ENCODE measurements at places on chromosomes 1 and 21.

- no peak for DNase-seq
Measured at GRCh38 chr1:89587729-89588161, 45.2 kb upstream of the LRRC8C start.

GRCh38 chr1:240404286-240404685 lies 207.7 kb downstream of the GREM2 start:
- no peak for DNase-seq

DNA sequence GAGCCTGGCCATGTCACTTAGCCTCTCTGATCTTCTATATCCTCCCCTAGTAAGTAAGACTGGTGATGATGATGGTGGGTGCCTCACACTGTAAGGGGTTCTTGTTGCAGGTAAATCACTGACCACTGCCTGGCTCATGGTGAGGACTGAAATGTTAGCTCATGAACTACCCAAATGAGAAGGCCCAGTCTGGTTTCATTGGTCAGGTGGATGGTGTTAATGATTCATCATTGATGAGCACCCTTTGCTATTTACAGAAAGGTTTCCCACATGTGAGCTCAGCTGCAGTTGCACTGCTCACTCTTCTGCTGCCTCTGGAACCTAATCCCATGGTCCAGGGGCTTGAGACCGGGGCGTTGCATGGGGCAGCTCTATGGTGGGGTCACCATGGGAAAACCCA lies 417.7 kb downstream of the PRDM2 start:
- no peak for DNase-seq

- DNase-seq, result no peak
Measured at GRCh38 chr1:81477710-81478109, 323.0 kb upstream of the ADGRL2 start.

DNA sequence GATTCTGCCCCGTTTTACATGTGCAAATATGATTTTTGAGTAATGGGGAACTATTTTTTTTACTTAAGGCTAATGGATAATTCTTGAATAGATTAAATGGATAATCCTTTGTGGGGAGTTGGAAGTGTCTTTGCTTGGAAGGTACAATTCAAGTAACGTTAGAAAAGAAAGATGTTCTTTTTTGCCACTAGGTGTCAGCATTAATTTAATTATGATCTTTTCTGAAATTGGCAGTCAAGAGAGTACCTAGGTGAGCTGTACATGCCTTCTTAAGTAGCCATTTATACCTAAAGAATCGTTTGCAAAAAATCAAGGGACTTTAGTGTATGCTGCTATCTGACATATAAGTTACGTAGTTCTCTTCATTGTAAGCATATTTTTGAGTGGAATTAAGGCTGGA lies 2.2 kb downstream of the FBXO28 start:
- DNase-seq, result no peak

- DNase-seq, result no peak
Measured at GRCh38 chr21:42189431-42189830, 29.5 kb upstream of the ABCG1 start.

- no peak for DNase-seq
Measured at GRCh38 chr1:171566467-171566866, 55.6 kb upstream of the MYOCOS start.

- DNase-seq, result no peak
Measured at GRCh38 chr21:32064281-32064910, 191.6 kb downstream of the HUNK start.

- DNase-seq, result no peak
Measured at GRCh38 chr1:91749788-91750231, 136.1 kb downstream of the TGFBR3 start.

DNA sequence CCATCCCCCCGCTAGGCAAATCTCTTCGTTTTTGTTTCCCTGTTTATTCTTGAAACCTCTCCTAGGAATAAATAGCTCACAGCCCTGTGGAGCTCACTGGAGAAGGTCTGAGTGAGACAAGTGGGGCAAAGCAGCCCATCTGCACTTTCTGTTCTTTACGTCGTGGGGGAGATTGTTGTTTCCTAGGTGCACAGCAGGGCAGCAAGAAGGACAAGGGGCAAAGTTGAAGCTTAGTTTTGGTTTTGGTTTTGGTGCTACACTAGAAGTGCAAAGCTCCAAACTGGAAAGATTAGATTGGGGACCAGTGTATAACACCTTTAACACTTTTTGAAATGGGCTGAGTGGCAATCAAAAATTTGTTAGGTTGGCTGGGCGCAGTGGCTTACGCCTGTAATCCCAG lies 76.6 kb downstream of the GPR88 start:
- DNase-seq, result no peak

DNA sequence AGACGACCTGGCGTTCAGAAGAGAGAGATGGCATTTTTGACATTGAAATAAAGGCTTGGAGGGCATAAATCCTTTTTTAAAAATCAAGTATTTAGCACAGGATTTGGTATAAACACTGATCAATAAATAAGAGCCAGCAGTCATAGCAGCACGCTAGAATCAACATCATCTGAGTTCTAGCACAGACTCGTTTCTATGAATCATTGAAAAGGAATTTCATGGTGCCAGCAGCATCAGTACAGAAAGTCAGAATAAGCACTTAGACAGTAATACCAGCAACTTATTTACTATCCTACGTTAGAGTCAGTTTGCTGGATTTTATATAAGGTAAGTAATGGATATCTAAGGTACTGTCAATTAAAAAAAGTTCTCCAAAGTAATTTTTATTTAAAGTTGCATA lies 119.3 kb downstream of the HLCS start:
- no peak for DNase-seq

Measured in activated CD4-positive, alpha-beta T cell treated with anti-CD3 and anti-CD28 coated beads for 4 hours (primary cell).